ENCODE measurements at places on chromosomes 7 and 10. TPM values are rescaled to one million over a fixed set of nuclear protein-coding genes. Genes with fewer than 3 reads are reported as not detected.

ALOX5 gene
- 19.8 TPM for total RNA-seq

SPDYE6 gene
- total RNA-seq, result not detected

WDFY4 gene
- 2.1 TPM for total RNA-seq

ITPRIP gene
- 30.6 TPM for total RNA-seq

CRHR2 gene
- total RNA-seq, result not detected

CDHR1 gene
- total RNA-seq, result 0.73 TPM

ANKRD61 gene
- not detected for total RNA-seq

ZNF800 gene
- 67.2 TPM for total RNA-seq

CYP51A1 gene
- total RNA-seq, result 23.2 TPM

EGFR gene
- not detected for total RNA-seq

BAG3 gene
- 52.4 TPM for total RNA-seq

ADAMTS14 gene
- not detected for total RNA-seq

VSTM4 gene
- total RNA-seq, result not detected

IDE gene
- total RNA-seq, result 28.0 TPM

AKR1C4 gene
- total RNA-seq, result not detected

GIMAP5 gene
- total RNA-seq, result 44.1 TPM

TMEM229A gene
- total RNA-seq, result not detected

STEAP1B gene
- total RNA-seq, result 0.75 TPM

PCLO gene
- total RNA-seq, result 0.07 TPM

CARD11 gene
- 126 TPM for total RNA-seq

SRPK2 gene
- 50.0 TPM for total RNA-seq

DYDC2 gene
- total RNA-seq, result not detected

GCK gene
- not detected for total RNA-seq

LRRC4 gene
- total RNA-seq, result 0.34 TPM

FOXI2 gene
- not detected for total RNA-seq

PLXDC2 gene
- 11.8 TPM for total RNA-seq

PNLIPRP3 gene
- total RNA-seq, result not detected

EPHA1 gene
- total RNA-seq, result 9.4 TPM

INTS1 gene
- total RNA-seq, result 89.4 TPM

ZPBP gene
- total RNA-seq, result not detected

DNAJC12 gene
- total RNA-seq, result not detected

ZNF518A gene
- 12.6 TPM for total RNA-seq

NUDCD3 gene
- total RNA-seq, result 61.4 TPM

TSPAN15 gene
- 28.7 TPM for total RNA-seq

SYT15B gene
- total RNA-seq, result not detected

SOSTDC1 gene
- not detected for total RNA-seq

GOLGA7B gene
- 9.6 TPM for total RNA-seq

HOXA5 gene
- 0.26 TPM for total RNA-seq

RTKN2 gene
- 8.1 TPM for total RNA-seq

SPDYE11 gene
- not detected for total RNA-seq

STN1 gene
- 53.7 TPM for total RNA-seq

ZNF438 gene
- total RNA-seq, result 3.1 TPM

CALHM3 gene
- not detected for total RNA-seq

CELF2 gene
- total RNA-seq, result 201 TPM

ICA1 gene
- 4.5 TPM for total RNA-seq

GIMAP7 gene
- total RNA-seq, result 68.3 TPM

TRIM50 gene
- total RNA-seq, result not detected

TRIM73 gene
- total RNA-seq, result 19.4 TPM

REEP3 gene
- total RNA-seq, result 21.1 TPM

LIPM gene
- total RNA-seq, result not detected

COL28A1 gene
- total RNA-seq, result not detected

BUD31 gene
- 170 TPM for total RNA-seq

CALCR gene
- total RNA-seq, result not detected

INPP5A gene
- 17.6 TPM for total RNA-seq

ITGB8 gene
- 0.23 TPM for total RNA-seq

HELLS gene
- 22.1 TPM for total RNA-seq

ZNF33A gene
- total RNA-seq, result 37.3 TPM

IL2RA gene
- total RNA-seq, result 51.7 TPM
